ENCODE measurements at places on chromosomes 11 and 22.
A peak's percentile ranks its signal among the peaks of the same experiment; 100 is the strongest.

DNA sequence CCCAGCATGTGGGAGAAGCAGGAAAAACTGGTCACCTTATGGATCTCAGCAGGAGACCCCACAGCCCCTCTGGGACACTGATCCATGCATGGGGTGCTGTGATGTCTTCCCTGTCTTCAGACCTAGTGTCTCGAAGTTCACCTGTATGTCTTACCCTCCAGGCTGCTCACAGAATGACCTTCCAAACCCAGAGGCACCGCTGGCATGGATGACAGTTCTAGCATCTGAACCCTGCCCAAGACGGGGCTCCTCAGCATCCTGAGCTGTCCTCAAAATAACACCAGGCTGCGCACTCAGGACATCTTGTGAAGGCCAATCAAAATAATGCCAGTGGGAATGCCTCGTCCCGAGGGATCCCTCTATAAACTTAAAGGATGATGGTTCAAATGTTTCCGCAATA lies 824.9 kb downstream of the TBC1D22A start:
- no peak for DNase-seq

- DNase-seq: no peak
These were observed 400.5 kb downstream of the NELL1 start for GRCh38 chr11:21069909-21070308.

- no peak for DNase-seq
These were observed 67.4 kb downstream of the ZNRF3 start for GRCh38 chr22:28950617-28951411.

DNA sequence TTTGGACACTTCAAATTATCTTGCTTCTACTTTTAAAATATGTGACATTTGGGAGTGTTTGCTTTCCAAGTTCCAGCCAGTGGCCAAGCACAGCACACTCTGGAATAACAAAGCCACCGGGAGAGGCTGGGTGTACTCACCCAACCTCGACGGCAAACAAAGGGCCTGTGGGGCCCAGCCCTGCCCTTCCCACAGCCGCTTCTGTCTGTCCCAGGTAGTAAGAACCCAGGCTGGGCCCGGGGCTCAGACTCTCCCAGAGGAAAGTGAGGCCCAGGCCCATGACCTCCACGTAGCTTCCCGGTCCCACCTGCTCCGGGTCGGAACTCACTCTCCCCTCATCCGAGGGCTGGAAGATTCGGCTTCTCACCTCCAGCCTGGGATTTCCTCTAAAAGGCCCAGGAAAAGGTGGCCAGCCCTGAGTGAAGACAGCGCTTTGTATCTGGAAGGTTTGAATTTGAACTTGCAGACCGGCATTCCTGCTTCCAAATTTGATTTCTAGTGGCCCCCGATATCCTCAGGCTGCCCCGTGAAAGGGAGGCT lies 93.5 kb downstream of the CELSR1 start:
- no peak for DNase-seq

GRCh38 chr11:44912270-44912987 lies 38.3 kb downstream of the TP53I11 start:
- no peak for DNase-seq

GRCh38 chr22:44483878-44484277 lies 14.2 kb downstream of the RTL6 start:
- no peak for DNase-seq

- DNase-seq: no peak
These were observed 61.2 kb downstream of the TSPAN18 start for GRCh38 chr11:44787981-44788380.

DNA sequence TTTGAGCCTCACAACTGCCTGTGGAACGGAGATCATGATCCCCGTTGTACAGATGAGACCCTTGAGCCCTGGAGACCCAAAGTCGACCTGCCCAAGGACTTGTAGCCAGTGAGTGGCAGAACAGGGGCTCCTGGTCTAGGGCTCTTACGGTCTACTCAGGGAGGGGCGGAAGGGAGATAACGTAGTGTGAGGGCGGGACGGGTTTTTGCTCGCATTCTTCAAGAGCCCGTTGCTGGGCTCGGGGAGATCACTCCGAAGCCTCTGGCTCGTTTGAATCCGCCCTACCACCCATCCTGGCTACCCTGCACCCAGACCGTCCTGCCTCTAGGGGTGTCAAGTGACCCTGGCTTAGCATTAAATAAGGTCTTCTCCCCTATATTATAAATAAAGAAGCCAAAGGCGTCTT lies 639 bp downstream of the CRY2 start:
- peak; percentile 12 for DNase-seq

GRCh38 chr11:2902784-2903671 lies 17.5 kb upstream of the CDKN1C start:
- DNase-seq: no peak

DNA sequence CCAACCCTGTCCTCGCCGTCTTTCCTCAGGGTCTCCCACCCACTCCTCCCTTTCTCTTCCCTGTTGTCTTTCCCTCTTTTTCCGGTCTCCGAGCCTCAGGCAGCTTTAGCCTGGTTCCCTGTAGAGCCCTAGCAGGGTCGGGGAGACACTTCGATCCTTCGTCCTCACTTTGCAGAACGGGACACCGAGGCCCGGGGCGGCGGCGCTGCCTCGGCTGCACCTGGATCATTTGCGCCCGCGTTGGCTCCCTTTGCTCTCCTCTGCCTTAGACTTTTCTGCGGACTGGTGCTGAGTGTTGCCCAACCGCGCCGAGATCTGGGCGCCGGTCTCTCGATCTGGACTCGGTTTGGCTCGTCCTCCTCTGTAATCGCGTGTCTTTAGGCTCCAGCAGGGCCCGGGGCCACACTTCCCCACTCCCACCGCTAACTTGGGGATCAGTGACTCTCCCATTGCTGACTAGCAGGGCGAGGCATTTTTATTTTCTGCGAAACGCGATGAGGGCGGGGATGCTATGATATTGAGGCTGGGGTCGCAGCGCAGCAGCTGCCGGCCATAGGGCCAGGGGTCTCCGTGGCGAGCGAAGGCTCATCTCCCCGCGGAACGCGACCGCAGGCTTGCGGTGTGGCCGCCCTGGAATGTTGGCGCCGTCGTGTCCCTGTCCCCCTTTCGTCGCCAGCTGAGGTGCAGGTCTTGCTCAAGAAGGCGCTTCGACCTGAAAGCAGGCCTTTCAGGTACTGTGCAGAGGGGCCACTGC lies 1.6 kb upstream of the E2F8 start:
- no peak for DNase-seq

DNA sequence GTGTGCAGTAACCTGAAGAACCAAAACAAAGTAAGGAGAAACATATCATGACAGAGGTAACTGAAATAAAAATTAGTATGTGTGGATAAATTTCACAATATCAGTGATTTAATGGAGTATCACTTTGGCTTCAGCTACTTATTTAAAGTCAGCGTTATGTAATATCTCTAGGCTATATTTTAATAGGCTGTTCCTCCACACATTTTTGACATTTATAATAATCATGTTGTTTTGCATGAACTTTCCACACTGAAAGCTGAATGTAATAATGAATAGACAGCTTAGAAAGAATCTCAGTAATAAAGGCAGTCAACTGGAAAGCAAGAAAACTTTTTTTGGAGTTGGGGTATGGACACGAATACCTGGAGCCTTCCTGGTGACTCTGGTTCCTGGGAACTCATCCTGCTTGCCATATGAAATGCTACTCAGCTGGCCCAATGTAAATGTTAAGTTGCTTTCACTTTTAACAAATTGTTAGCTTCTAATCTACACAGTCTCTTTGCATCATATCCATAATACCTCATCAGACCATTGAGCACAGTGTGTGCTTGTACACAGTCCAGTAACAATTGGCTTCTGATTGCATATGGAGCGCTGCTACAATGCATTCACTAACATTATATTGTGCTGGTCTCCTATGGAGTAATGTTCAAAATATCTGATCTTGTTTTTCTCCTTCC lies 257.7 kb downstream of the SOX6 start:
- no peak for DNase-seq

- no peak for DNase-seq
These were observed 93.0 kb upstream of the BID start for GRCh38 chr22:17867160-17867785.

GRCh38 chr11:26704249-26704648 lies 17.6 kb downstream of the SLC5A12 start:
- no peak for DNase-seq

GRCh38 chr22:35399678-35400500 lies at the start of gene MCM5:
MCM5 (plus strand) TSS chr22:35400140; CDS start chr22:35400439, 299 bp downstream.
- peak; percentile 96 for DNase-seq

DNA sequence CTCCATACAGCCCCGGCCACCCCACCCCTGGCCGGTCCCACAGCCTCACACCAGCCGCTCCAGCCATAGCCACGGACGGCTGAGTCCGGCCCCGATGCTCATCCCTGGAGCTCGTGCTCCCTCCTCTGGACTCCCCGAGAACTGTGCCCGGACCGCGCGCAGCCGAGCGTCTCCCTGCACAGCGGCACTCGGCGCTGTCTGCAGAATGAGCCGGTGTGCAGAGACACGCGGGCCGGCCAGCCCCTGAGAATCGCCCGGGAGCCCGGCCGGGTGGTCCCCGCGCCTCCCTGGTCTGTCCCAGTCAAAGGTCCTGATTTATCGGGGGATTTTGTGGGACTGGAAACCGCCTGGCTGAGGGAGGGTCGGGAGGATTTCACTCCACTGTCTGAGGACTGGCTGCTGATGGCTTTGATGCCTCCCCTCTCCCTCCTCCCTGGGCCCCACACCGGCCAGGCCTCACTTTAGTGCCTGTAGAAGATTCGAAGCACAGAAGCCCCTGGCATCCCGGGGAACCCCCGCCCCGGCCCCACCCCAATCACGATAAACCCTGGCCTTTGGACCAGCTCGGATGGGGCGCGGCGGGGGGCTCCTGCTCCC lies 102.7 kb downstream of the BRD1 start:
- peak; percentile 66 for DNase-seq

GRCh38 chr11:111846636-111847035 lies 24.7 kb downstream of the ALG9 start:
- DNase-seq: no peak

DNA sequence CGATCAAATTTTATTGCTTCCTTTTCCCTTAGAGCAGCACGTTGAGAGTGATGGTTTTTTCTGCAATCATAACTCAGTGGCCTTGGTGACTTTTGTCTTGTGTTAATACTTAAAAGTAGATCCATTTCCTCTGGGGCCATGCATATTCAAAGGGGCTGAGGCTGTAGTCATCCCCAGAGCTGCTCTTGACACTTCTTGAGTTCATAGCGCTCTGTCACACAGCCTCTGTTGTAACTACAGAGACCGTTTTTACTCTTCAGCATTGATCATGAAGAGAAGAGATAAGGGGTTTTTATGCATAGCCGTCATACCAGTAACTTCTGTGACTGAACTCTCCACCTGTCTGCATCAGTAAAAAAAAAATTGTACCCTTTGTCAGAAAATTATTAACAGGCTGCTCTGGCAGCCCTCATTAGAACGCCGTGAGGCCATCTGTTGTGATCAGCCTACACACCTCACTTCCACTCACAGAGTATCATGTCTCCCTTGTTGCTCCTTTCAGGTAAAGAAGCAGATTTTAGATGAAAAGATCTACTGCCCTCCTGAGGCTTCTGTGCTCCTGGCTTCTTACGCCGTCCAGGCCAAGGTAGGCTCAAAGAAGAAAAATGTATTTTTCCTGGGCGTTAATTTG lies 38.4 kb downstream of the NF2 start:
- no peak for DNase-seq

DNA sequence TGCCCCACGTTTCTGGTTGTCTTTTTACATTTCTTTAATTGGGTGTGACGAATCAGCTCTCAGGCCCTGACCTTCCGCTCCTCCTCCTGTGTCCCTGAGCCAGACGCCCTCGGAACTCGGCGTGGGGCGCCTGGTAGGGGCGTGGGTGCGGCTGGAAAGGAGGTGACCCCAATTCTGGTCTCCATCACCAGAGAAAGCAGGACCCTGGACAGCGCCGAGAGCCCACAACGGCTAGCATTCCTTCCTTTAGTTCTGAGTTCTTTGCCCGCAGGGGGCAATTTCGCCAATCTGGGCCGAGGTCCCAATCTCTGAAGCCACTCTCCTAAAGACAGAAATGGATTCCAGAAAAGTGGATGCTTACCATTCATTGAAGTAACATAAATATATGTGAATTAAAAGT lies 11.7 kb upstream of the RBMXL2 start:
- DNase-seq: no peak

DNA sequence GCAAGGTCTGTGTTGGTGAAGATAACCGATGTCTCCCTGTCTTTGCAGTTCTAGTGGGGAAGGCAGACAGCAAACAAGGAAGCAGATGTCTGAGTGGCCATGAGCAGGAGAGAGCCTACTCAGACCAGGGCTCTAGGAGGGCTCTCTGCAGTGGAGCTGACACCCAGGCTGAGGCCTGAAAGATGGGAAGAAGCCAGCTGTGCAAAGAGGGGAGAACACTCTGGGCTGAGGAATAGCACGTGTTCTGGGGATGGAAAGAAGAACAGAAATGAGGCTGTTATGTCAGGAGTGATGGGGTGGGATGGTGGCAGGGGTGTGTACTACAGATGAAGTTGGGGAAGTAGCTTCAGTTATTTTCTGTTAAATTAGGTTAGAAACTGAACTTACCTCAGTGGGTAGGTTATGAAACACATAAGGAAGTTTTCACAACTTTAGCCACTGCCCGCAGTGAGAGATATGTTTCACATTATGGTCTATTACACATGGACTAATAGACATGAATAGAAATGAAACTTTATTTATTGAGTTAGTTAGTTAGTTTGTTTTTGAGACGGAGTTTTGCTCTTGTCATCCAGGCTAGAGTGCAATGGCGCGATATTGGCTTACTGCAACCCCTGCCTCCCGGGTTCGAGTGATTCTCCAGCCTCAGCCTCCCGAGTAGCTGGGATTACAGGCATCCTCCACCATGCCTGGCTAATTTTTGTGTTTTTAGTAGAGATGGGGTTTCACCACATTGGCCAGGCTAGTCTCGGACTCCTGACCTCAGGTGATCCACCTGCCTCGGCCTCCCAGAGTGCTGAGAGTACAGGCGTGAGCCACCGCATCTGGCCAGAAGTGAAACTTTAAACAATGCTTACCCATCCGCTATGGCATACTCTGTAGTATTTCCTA lies 7.8 kb downstream of the DCPS start:
- no peak for DNase-seq

DNA sequence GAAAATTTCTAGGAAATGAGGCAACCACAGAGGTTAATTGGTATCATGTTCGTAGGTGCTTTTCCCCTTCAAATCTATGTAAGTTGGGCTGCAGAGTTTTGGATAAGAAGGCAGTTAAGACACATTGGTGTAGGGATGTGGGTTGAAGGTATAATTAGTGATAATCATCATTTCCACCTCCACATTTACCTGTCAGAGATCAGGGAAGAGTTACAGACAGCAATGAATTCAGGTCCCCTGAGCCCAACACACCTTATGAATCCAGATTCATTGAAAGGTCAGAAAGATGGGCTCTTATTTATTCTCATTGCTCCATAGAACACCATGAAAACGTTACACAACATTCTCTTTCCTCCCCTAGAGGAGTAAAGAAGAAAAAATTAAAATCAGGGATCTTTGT lies 308.7 kb downstream of the C11orf87 start:
- no peak for DNase-seq
